ENCODE measurements at places on chromosomes 1 and 21.

DNA sequence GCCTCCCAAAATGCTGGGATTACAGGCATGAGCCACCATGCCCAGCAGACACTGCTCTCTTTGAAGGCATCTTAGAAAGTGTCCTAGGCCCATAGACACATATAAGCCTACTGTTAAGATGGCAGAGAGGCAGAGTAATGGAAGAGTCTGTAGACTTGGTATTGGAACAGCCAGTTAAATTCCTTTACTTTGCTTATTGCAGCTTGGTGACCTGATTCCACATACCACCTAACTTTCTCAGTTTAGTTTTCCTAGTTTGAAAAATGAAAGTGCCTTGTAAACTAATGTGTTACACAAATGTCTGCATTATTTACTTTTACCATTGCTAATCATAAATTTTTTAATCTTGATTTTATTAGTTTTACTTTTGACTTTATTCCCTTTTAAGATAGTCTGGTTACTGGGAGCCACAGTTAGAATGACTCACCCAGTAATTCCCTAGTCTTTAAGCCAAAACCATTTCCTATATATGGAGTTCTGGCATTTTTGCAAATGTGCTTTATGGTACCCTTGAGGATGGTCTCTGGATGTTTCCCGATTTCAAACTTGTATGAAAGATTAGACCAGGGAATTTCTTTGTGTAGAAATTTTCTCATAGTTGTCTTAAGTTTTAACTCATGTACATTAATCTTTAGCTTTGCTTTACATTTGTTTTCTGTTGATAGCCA is 6.4 kb downstream of the SMAP2 start:
- no peak for DNase-seq

- peak; percentile 44 for DNase-seq
Observed at GRCh38 chr1:101293461-101294051, 56.7 kb downstream of the S1PR1 start.

GRCh38 chr1:36094621-36095061 is 5.9 kb downstream of the ADPRS start:
- no peak for DNase-seq

DNA sequence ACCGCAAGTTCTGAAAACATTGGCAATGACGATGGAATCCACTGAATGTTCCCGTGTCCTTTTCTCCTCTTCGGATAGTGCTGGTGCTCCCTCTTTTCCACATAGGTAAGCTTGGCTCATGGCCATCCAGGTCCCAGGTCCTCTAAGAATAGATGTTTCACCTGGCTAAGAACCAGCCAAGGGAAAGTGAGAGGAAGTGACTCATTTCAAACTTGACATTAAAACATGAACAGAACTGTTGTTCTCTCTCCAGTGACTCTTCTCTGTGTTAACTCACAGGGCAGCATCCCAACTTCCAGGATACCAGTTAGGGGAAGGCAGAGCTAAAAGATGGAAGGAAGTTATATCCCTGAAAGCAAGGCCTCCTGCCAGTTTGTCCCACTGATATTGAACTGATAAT is 493.8 kb upstream of the CHRM3 start:
- DNase-seq: no peak

- DNase-seq: no peak
Observed at GRCh38 chr1:217273866-217274265, 357.0 kb downstream of the GPATCH2 start.

- DNase-seq: no peak
Observed at GRCh38 chr1:79431340-79431739, 424.8 kb upstream of the ADGRL4 start.

- no peak for DNase-seq
Observed at GRCh38 chr1:162568802-162569201, 7.3 kb downstream of the UAP1 start.

- no peak for DNase-seq
Observed at GRCh38 chr1:167268347-167268787, 47.7 kb downstream of the POU2F1 start.

- DNase-seq: no peak
Observed at GRCh38 chr21:32794644-32795079, 23.1 kb upstream of the PAXBP1 start.

DNA sequence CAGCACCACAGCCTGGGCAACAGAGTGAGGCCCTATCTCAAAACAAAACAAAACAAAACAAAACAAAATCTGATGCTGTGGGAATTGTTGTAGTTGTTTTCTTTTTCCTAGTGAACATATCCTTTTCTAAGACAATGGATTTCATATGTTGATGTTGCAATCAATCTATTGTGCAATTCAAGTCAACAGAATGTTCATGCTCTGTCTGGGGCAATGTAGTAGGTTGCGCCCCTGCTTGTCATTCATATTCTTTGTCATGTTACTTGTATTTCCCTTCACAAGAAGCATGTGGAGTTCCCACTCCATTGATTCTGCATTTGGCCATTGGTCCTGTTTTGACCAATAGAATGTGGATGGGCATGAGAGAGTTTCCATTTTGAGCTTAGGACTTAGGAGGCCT is 223.9 kb downstream of the DUSP10 start:
- DNase-seq: no peak

DNA sequence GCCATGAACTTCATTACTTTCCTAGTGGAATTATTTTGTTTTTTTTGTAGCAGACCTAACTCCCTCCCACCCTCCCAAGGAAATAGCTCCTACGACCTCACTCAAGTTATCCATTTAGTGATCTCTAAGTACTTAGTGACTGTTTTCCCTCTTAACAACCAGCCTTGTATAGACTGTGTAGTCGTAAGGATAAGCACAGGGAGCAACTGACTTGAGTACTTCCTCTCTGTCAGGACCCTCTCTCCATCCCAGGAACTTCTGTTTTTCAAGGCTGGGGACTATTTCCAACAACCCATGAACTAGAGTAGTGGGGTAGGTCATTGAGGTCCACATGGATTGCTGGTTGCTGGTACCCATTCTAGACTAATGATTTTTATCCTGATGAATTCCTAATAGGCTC is 1.9 kb downstream of the AGO1 start:
- no peak for DNase-seq

GRCh38 chr1:202671399-202671798 is 38.9 kb downstream of the SYT2 start:
- no peak for DNase-seq
